ELR (cell line): ENCODE measurements at places on chromosomes 2 and 18.

- DNase-seq: no peak
Observed at GRCh38 chr2:224757934-224758548, 41.9 kb upstream of the CCDC195 start.

GRCh38 chr2:181466661-181467576, 9.7 kb downstream of the ITGA4 start:
- peak; percentile 75 for DNase-seq

- peak; percentile 54 for DNase-seq
Observed at GRCh38 chr2:122528061-122528460, 772.6 kb downstream of the TSN start.

DNA sequence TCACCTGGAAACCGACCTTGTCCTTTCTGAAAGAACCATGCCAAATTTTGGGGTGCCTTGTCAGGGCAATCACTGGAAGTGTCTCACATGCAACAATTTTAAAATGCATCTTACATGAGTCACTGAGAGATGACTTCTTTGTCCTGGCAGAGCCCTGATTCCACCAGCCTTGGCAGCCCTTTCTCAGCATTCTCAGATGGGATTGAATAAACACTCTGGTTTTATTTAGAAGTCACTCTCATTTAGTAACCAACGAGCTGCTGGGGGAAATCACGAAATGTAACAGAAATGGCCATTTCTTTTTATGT, 3.8 kb upstream of the ATP8B1 start:
- peak; percentile 89 for DNase-seq

DNA sequence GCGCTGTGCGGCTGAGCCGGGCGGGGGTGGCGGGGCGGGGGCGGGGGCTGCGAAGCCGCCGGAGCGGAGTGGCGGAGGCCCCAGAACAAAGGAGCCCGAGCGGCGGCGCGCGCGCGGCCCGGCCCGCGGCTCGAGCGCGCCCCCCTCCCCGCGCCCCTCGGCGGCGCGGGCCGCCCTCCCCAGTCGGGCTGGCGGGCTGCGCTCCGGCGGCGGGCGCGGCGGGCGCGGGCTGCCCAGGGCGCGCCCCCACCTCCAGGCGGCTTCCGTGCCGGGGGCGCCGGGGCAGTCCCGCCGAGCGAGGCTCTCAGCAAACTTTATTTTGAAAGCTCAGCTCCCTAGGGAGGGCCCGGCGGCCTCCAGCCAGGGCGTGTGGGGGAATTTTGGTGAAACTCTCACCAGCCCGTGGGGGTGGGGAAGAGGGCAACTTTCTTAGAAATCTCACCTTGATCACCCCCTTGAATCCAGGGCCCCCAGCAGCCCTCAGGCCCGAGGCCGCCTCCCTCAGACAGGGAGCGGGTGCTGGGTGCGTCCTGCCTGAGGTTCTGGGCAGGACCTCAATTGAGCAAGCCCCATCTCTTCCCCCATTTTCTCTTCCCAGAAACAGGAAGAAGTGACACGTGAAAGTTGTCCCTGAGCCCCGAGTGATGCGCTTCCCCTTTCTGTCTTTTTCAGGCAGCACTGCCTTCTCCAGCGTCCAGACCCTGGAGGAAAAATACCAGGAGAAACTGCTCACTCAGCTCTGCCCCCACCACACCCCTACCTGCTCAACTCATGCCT, 786 bp downstream of the TET3 start:
- DNase-seq: peak; percentile 41

- no peak for DNase-seq
Observed at GRCh38 chr2:72851333-72851732, 25.5 kb upstream of the EXOC6B start.

DNA sequence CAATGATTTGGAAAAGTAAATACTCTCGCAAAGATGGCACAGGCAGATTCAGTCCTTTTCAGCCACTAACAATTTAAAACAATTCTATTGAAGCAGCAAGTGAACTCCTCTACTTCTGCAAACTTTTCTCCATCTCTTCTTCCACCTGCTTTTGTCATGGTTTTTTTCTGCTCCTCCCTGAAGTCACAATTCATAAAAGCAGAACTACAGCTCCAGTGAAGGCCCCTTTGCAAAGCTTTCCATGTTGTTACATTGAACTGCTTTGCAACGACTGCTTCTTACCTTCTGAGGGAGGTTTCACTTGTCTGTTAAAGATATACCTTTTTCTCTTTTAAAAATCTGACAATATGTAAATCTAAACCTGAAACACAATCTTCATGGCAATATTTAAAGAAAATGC, 3.7 kb upstream of the SERTAD2 start:
- no peak for DNase-seq
